Activated naive CD8-positive, alpha-beta T cell treated with anti-CD3 and anti-CD28 coated beads, Interleukin-2, amount 50 U/mL, for 24 hours (primary cell): ENCODE measurements at places on chromosomes 7 and 10.

- H3K4me3 ChIP-seq, result no peak overlapping the region
- no peak for DNase-seq
- H3K27ac ChIP-seq, result peak overlapping the region; percentile 68
- peaks cover 30% of the 10 kb centered on the region for H3K4me1 ChIP-seq
These were observed 32.1 kb downstream of the HERC4 start for GRCh38 chr10:68043030-68043429.

DNA sequence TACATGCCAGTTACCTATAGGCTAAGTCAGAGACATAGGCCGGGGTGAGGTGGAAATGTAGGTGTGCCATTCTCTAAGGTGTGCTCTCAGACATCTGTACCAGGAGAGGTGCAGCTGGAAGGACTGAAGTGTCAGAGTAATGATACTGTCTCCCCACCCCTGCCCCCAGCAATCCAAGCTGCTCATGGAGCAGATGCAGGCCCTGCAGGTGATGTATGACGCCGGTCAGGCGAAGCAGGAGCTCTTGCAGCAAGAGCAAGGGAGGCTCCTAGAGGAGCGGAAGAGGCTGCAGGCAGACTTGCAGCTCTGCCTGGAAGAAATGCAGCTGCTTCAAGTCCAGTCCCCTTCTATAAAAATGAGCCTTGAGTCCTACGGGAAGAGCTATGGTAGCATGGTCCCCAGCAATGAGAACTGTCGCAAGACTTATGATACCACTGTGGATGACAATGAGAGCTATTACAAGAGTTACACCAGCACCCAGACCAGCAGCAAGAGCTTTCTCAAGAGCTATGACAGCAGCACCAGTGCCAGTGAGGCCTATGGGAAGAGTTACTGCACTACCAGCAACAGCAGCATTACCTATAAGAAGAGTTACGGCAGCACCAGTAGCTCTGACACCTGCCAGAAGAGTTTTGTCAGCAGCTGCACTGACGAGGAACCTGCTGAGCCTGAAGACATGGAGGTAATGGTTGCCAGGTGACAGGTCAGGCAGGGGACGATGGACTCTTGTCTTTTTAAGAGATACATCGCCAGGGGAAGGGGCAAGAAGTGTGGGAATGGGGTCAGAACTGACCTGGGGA is 18.4 kb upstream of the FLNC start:
- no peak for DNase-seq
- H3K4me3 ChIP-seq, result no peak overlapping the region
- H3K27me3 ChIP-seq, result no peaks in the 10 kb centered on the region
- H3K4me1 ChIP-seq, result no peaks in the 10 kb centered on the region
- no peaks in the 10 kb centered on the region for H3K36me3 ChIP-seq

GRCh38 chr10:116770281-116770680 is 27.9 kb upstream of the HSPA12A start:
- no peak overlapping the region for H3K27ac ChIP-seq
- no peak for DNase-seq
- H3K27me3 ChIP-seq, result peaks cover 31% of the 10 kb centered on the region
- H3K36me3 ChIP-seq, result no peaks in the 10 kb centered on the region

GRCh38 chr7:120256344-120257070 is 16.5 kb upstream of the KCND2 start:
- H3K4me1 ChIP-seq, result no peaks in the 10 kb centered on the region
- no peak for DNase-seq

- no peaks in the 10 kb centered on the region for H3K36me3 ChIP-seq
- H3K27ac ChIP-seq, result peak overlapping the region; percentile 59
- DNase-seq, result peak; percentile 27
- H3K27me3 ChIP-seq, result peaks cover 22% of the 10 kb centered on the region
These were observed 20.6 kb downstream of the HTR5A start for GRCh38 chr7:155090684-155091083.

- no peak for DNase-seq
- no peak overlapping the region for H3K4me3 ChIP-seq
- no peaks in the 10 kb centered on the region for H3K36me3 ChIP-seq
- no peak overlapping the region for H3K27ac ChIP-seq
- H3K4me1 ChIP-seq, result no peaks in the 10 kb centered on the region
- H3K27me3 ChIP-seq, result peaks cover 11% of the 10 kb centered on the region
These were observed 70.0 kb downstream of the CRTAC1 start for GRCh38 chr10:97960269-97961056.

DNA sequence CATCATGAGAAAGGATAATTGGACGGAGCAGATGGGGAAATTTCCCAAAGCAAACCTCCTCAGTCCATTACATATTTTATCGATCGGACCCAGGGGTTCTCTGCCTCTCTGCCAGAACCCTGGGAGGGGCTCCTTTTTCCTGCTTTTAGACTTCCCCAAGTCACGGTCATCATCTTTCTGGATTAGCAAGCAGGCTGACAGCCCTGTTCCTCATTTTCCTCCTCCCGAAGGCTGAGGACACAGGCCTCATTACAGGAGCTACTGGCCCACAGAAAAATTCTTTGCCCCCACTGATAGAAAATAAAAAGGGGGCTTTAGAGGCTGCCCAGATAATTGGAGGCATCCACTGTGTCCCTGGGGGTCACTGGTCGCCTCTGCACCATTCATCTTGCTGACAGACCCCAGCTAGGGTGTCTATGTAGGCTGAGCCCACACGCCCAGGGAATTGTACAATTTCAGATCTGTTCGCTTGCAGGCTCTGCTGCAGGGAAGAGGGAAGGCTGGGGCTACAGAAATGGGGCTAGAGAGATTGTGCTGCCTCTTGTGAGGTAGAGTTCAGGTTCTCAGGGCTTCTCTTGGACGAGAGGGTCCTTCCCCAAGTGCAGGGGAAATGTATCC is 125.7 kb upstream of the SDK1 start:
- H3K4me1 ChIP-seq, result no peaks in the 10 kb centered on the region
- no peak overlapping the region for H3K4me3 ChIP-seq
- no peak overlapping the region for H3K27ac ChIP-seq
- peaks cover 4% of the 10 kb centered on the region for H3K27me3 ChIP-seq

DNA sequence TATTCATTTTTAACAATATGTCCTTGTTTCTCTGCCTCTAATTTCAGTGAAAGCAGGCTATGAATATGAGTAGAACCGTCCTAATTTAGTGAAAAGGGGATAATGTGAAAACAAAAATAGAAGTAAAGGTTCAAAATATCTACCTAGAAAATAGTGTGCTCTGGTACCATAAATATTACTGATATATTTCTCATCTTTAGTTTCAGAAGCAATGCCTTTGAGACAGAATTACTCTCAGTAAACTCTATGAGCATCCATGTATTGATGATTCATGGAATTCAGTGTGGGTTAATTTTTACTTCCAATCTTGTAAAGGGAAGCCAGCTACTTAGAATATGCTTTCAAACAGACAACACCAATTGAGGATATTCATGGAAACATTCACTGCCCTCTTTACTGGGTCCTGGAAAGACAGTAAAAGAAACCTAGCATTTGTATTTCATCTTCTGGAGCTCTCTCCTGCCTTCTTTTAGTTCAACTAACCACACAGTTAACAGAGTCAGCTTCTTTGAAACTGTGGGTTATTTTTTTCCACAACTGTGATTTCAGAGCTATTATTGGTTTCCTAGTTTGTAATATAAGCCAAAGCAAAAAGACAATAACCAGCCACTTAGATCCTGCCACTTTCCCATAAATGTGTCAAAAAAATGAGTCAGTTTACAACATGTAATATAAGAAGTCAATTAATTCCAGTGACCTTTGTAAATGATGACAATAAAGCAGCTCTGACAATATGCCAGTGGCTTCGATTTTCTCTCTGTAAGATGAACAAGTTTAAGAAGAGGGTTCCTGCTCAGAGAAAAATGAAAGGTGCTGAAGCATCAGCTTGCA is 1.7 kb downstream of the LRRN3 start:
- no peak for DNase-seq
- no peaks in the 10 kb centered on the region for H3K27me3 ChIP-seq
- H3K27ac ChIP-seq, result peak overlapping the region; percentile 89
- H3K4me3 ChIP-seq, result peak overlapping the region; percentile 91
- H3K36me3 ChIP-seq, result peaks cover 56% of the 10 kb centered on the region
- peaks cover 77% of the 10 kb centered on the region for H3K4me1 ChIP-seq
